SW480 (cell line): ENCODE measurements at places on chromosomes 12 and 14.

DNA sequence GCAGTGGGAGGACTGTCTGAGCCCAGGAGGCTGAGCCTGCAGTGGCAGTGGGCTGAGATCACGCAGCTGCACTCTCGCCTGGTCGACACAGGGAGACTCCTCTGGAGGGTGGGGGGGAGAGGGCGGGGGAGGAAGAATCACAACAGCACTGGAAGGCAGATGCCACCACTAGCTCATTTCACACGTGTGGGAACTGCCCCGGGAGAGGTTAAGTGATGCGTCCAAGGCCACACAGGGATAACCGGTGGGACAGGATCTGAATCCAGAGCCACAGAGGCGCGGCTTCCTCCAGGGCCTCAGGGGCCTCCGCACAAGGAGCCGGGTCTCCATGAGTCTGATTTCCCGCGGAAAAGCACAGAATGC is 20.8 kb downstream of the STX2 start:
- no peak for DNase-seq

DNA sequence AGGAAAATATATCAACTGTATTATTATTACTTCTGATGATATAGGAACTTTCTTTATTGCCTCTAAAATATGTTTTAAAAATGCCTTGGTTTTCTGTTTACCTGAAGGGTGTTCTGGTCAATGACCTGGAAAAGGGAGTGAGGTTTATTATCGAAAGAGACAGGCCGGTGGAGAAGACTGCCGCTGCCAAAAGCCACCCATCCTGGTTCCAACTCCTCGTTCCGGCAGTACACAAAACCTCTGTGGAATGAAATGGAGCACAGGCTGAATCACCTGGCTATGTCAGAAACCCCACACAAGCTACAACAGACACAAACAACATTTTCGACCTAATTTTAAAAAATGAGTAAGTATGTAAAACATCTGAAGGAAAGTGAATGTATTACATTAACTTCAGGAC is 73.6 kb downstream of the HECTD4 start:
- no peak for DNase-seq

DNA sequence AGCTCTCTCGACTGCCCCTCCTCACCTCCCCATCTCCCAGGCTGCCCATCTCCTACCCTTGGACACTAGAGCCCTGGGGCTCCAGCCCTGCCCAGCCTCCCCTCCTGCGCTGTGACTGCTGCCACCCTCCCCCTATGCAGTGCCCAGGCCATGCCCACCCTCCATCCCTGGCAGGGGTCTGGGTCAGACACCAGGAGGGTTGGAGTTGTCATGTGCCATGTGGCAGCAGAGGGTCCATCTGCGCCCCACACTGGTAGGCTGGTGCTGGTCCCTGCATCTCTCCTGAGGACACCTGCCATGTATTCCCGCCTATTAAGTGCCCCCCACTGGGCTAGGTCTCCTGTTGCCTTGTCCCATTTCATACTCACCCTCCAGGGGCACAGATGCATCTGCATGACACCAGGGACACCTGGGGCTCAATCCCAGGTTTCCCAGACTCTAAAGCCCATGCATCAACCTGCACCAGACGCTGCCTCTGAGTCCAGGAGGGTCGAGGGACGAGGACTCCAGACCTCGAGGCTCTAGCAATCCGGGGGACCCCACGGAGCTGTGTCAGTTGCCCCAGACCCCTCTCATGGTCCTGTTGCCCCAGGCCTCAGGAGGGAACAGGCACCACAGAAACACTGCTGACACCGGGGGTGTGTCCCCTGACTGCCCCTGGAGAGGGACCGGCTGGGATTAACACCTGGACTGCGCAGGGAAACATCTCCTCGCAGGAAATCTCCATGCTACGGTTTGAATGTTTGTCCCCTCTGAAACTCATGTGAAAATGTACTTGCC is 23.4 kb upstream of the SFSWAP start:
- DNase-seq = no peak

GRCh38 chr12:1620092-1620491 is 8.9 kb upstream of the WNT5B start:
- no peak for DNase-seq

- no peak for DNase-seq
Observed at GRCh38 chr14:54335569-54336155, 61.1 kb upstream of the CDKN3 start.

DNA sequence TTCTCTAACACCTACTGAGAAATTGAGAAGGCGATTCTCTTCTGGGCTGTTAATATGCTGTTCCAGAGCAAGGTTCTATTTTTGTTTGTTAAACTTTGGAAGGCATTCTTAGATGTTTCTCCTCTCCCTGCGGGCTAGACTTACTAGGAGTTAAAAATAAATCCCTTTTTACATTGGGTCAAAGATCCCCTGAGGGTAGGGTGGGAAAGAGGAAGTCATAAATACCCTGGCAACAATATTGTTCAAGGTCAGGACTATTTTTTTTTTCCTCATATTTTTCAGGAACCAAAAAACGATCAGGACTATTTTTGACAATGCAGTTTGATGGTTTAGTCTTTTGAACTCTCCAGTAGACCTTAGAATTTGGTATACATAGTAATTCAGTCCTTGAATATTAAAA is 12.0 kb upstream of the SLC2A14 start:
- no peak for DNase-seq

DNA sequence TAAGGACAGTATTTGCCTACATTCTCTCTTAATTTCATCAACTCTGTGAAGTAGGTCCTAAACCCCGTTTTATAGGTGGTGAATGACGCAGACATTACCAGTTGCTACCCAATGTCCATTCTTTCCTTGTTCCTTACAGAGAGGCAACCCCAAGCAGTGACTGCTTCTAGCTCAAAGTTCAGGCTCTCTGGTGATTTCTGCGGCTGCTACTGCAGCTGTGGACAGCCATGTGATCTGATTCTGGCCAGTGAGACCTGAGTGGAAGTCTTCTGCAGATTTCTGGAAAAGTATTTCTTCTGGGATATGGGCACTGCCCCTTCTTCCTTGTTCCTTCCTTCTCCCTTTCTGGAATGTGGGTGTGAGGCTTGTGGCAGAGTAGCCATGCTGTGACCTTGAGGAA is 82.9 kb downstream of the ARF6 start:
- DNase-seq = peak; percentile 26

DNA sequence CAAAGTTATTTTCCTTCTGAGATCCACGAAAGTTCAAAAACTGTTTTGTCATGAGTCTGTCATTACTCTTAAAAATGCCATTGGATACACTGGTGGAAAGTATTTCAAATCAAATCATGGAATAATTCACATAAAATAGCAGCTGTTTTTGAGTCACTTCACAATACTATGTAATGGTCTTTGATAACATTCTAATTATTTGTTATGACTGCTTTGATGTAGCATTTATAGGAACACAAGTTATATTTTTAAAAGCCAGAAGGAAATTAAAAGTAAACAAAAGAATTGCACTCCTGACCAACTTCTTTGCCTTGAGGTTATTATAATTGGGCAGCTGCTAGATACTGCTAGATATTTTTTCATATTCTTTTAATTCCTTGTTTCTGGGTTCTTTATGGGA is 473.2 kb downstream of the CCER1 start:
- no peak for DNase-seq

- no peak for DNase-seq
Observed at GRCh38 chr14:55000381-55000780, 26.5 kb downstream of the WDHD1 start.

- DNase-seq = no peak
Observed at GRCh38 chr14:92950773-92951172, 27.8 kb downstream of the CHGA start.

- DNase-seq = no peak
Observed at GRCh38 chr14:52003324-52003723, 14.0 kb downstream of the RTRAF start.

- no peak for DNase-seq
Observed at GRCh38 chr12:27498149-27498548, 25.9 kb upstream of the PPFIBP1 start.

- DNase-seq = no peak
Observed at GRCh38 chr12:48003226-48004052, 837 bp downstream of the COL2A1 start.

- no peak for DNase-seq
Observed at GRCh38 chr12:16282978-16283377, 5.5 kb upstream of the SLC15A5 start.

DNA sequence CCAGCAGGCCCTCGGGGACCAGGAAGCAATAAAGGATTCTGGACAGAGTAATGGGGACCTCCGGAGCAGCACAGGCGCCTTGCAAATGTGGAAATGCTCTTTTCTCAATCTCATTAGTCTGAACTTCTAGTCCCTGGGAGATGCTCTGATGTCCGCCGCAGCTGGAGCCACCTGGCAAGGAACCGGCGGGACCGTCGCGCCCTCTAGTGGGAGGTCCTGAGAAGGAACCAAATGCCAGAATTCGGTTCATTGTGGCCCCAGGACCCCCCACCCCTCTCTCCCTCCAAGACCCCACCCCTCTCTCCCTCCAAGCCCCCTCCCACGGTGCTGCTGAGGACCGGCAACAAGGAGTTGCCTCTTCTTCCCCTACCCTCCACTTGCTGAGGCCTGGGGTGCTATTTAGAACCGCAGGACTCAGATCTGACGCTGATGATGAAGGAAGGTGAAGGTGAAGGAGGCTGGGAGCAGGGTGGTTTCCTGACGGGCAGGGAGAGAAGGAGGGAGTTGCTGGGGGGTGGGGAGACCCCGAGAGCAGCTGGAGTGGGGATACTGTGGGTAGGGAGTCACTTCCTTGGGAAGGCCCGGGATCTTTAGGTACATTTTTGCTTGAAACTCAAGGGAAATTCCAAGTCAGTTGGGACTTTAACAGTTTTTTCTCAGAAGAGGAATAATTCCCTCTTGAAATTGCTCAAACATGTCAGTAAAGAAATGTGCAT is 42.5 kb downstream of the SMIM41 start:
- peak; percentile 56 for DNase-seq

- DNase-seq = no peak
Observed at GRCh38 chr14:87961246-87961645, 31.7 kb downstream of the GALC start.

- peak; percentile 66 for DNase-seq
Observed at GRCh38 chr12:8038659-8039114, 6.2 kb downstream of the FOXJ2 start.

- DNase-seq = peak; percentile 3
Observed at GRCh38 chr14:27427796-27428195, 830.0 kb upstream of the NOVA1 start.
